NCI-H2081 (cell line): ENCODE measurements at places on chromosomes 3 and 15.

- DNase-seq, result no peak
These were observed 13.7 kb downstream of the CD200 start for GRCh38 chr3:112346491-112347122.

DNA sequence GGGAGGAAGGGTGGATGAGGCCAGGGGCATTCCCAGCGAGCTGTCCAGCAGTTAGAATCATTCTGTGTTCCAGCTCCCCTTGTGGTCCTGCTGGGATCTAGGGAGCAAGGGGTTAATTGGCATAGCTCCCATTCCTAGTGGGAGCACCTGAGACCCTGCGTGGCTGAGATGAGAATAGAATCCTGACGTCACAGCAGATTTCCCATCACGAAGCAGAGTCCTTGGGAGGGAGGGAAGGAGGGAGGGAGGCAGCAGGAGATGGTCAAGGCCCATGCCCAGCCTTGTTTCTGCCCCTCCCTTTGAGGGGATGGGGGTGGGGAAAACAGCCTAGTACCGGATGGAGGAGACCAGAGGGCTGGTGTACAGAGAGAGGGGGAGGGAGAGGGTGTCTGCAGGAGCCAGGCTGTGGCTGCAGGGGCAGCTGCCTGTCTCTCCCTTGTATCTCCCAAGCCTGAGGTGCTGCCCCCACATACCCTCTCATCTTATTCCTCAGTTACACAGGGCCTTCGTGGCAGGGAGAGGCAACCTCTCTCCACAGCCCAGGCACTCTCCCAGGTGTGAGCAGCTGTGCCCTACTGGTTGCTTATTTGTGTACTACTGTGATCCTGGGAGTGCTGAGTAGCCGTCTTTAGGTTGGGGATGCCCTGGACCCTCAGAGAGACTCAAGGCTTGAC lies 5.4 kb downstream of the TYRO3 start:
- DNase-seq, result peak; percentile 13

DNA sequence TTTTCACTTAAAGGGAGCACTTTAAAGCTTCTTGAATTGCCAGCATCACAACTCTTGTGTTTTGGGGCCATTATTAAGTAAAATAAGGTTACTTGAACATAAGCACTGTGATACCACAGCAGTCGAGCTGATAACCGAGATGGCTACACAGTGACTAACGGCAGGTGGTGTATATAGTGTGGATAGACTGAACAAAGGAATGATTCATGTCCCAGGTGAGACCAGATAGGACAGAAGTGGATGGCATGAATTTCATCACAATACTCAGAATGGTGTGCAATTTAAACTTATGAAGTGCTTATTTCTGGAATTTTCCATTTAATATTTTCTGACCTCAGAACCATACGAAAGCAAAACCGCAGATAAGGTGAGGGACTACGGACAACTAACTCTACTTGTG lies 40.2 kb downstream of the PBRM1 start:
- no peak for DNase-seq

DNA sequence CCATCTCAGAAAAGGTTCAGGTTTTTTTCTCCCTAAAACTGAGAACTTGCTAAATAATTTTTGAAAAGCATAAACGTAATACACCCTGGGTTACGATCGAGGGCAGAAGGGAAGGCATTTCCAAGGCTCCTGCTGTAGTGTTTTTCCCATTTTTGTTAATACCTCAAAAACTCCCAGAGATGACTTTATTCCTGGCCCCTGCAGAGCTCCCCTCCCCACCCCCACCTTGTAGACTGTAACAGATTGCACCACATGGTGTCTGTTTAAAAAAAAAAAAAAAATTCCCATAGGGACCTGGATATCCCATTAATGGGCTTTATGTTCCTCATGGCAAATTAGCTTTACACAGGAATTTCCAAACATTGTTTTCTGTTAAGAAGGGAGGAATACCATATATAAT lies 38.2 kb downstream of the FEZF2 start:
- no peak for DNase-seq

DNA sequence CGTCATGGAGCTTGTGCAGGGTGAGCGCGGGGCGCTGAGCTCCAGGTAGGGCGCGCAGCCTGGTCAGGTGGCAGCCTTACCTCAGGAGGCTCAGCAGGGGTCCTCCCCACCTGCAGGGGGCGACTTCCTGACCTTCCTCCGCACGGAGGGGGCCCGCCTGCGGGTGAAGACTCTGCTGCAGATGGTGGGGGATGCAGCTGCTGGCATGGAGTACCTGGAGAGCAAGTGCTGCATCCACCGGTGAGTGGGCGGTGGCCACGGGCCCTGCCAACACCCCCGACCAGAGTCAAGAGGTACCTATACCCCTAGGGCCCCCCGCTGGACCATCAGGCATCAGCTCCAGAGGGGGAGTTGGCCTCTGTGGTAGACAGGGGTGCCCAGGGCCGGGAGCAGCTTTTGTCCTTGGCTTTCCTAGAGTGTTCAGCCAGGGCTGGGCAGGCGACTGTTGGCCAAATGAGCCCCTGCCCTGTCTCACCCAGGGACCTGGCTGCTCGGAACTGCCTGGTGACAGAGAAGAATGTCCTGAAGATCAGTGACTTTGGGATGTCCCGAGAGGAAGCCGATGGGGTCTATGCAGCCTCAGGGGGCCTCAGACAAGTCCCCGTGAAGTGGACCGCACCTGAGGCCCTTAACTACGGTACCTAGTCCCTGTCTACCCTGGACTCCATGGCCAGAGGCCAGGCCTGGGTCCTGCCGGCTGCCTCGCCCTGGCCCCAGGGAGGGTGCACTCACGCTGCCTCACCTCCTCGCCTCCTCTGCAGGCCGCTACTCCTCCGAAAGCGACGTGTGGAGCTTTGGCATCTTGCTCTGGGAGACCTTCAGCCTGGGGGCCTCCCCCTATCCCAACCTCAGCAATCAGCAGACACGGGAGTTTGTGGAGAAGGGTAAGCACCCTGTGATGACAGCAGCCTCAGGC lies 9.1 kb downstream of the FES start:
- DNase-seq, result no peak

DNA sequence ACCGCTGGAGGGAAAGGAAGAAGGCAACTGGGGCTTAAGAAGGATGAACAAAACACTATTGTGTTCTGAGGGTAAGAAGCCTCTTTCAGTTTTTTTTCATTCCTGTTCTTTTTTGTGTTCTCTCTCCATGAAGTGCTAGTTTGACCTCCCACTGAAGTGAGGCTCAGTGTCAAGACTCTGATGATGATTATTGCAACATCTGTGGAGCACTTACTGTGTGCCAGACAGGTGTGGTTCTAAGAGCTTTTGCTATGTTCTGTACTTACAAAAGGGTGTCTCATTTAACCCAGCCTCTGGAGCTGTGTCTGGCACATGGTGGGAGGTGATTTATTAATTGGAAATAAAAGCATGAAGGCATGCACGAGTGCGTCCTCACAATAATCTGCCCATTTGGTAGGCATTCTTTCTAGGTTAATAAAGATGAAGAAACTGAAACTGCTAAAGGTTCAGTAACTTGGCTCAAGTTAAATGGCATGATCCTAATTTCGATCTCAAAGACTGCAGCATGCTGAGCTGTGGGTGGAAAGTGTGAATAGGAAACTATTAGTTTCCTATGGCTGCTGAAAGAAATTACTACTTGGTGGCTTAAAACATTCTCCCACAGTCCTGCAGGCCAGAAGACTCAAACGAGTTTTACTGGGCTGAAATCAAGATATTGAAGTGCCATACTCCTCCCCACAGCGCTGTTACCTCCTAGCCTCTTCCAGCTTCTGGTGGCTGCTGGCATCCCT lies 38.5 kb upstream of the VEPH1 start:
- no peak for DNase-seq

- no peak for DNase-seq
These were observed 52.1 kb downstream of the MYO9A start for GRCh38 chr15:72065801-72066200.

- DNase-seq, result peak; percentile 26
These were observed 464.1 kb upstream of the RARB start for GRCh38 chr3:24963762-24964625.

- no peak for DNase-seq
These were observed 32.7 kb downstream of the SLC41A3 start for GRCh38 chr3:126051234-126051633.

- DNase-seq, result no peak
These were observed 88.7 kb upstream of the BCL6 start for GRCh38 chr3:187833799-187834578.

DNA sequence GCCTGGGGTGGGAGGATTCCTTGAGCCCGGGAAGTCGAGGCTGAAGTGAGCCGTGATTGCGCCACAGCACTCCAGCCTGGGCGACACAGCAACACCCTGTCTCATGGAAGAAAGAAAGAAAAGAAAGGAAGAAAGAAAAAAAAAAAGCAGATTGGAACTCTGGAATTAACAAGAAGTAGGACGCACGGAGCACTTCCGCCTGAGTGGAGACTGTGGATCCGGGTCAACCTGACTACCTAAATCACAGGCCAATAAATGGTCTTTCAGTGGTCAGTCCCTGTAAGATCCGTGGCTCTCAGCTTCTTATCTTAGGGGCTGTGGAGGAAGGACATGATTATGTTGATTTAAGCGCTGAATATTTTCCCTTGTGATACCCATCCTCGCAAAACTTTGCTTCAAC lies 2.4 kb upstream of the PPARG start:
- no peak for DNase-seq

- DNase-seq, result no peak
These were observed 85.9 kb upstream of the KLHL25 start for GRCh38 chr15:85880501-85881190.

GRCh38 chr15:97012986-97013385 lies 682.5 kb downstream of the NR2F2 start:
- DNase-seq, result no peak

DNA sequence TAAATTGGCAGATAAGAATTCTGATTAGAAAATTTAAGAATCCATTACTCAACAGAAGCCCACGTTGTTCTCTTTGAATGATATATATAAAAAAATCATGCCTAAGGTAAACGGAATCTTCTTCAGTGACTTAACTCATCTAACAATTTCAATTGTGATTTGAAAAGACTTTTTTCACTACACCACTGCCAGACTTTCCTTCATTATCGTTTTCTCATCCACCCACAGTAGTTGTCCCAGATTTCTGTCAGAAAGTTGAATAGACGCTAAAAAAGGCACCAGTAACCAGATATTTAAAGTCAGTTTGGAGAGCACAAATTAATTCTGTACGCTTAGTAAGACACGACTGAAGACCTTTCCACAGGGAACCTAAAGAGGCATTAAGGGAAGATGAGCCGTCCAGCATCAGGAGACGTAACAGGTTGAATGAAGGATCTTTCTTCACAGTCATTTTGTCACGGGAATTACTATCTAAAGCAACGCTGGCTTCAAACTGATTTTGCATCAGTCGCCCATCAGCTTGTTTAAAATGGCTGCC lies 1.3 kb downstream of the HIGD1A start:
- peak; percentile 43 for DNase-seq

GRCh38 chr3:39097716-39098472 lies 9.5 kb downstream of the GORASP1 start:
- DNase-seq, result no peak

- DNase-seq, result no peak
These were observed 12.6 kb downstream of the LIMD1 start for GRCh38 chr3:45606991-45607712.

GRCh38 chr3:60147249-60147950 lies 1097.6 kb upstream of the CFAP20DC start:
- DNase-seq, result no peak

- DNase-seq, result no peak
These were observed 53.2 kb downstream of the LIPC start for GRCh38 chr15:58484791-58485600.

GRCh38 chr3:46705751-46706552 lies 4.8 kb downstream of the TMIE start:
- peak; percentile 49 for DNase-seq

- DNase-seq, result no peak
These were observed 29.4 kb upstream of the HEG1 start for GRCh38 chr3:125085166-125085565.

- DNase-seq, result no peak
These were observed 24.8 kb downstream of the EAF1 start for GRCh38 chr3:15452156-15452555.

DNA sequence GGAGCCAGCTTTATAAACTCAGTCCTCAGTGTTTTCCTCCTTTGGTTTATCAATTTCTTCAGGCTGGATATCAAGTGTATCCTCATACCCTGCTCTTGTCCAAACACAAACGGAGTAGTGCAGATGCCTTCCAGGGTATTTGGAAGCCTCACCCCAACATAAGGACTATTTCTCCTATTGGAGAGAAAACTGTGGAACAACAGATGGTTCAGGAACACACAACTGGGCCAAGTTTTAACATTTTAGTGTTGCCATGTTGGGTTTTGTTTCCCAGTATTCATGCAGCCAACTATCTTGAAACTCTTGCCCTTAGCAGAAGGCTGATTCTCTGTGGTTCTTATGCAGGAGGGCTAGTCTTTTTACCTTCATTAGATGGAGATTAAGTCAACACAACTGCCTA lies 398.1 kb downstream of the GABRB3 start:
- DNase-seq, result no peak

DNA sequence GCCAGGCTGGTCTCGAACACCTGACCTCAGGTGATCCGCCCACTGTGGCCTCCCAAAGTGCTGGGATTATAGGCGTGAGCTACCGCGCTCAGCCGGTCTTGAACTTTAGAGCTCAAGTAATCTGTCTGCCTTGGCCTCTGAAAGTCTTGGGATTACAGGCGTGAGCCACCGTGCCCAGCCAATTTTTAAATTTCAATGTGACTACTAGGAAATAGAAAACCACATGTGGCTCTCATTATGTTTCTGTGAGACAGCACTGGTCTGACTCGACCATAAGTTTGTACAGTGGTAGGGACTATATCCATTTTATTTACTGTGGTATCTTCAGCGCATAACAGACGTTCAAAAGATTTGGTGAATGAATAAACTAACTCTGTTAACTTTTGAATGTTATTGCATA lies 9.1 kb downstream of the ZFAND6 start:
- DNase-seq, result no peak

GRCh38 chr3:128559486-128560225 lies 66.7 kb upstream of the GATA2 start:
- peak; percentile 33 for DNase-seq

- DNase-seq, result no peak
These were observed 198.5 kb downstream of the FOXP1 start for GRCh38 chr3:71384837-71385716.

DNA sequence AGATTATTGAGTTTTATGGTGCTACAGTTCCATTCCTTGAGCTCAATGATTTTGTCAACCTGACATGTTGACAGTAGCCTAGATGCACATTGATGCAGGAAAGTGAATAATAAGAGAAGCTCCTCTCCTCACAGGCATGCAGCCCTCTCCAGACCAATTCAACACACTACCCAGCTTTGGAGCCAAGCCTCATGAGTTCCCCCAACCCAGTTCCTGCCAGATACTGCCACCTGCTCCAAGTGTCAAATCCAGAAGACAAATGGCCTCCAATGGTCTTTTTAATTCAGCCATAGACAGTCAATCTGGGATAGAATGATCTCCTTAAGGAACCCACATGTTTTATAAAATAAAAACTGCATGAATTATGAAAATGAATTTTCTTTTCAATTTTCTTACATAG lies 83.7 kb upstream of the ARHGEF3 start:
- DNase-seq, result no peak
